ENCODE measurements at places on chromosomes 6 and 20.

DNA sequence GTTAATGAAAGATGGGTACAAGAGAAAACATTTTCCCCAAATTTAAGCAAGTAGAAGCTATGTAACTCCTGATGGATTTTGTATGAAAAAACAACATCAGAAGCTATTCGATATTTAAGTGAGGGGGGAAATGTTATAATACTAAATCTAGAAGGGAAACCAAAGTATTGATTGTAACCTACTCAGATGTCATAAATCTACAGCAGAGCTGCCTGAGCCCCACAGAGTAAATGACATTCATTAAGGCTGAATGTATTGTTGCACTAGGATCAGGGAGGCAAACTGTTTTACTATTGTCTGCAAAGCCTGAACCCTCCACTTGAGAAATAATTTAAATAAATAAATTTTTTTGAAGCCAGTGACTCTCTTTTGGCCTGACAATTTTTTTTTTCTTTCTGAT lies 19.3 kb downstream of the ANKRD6 start:
- DNase-seq: no peak

GRCh38 chr6:6256886-6257285 lies 63.6 kb downstream of the F13A1 start:
- DNase-seq: peak; percentile 61

DNA sequence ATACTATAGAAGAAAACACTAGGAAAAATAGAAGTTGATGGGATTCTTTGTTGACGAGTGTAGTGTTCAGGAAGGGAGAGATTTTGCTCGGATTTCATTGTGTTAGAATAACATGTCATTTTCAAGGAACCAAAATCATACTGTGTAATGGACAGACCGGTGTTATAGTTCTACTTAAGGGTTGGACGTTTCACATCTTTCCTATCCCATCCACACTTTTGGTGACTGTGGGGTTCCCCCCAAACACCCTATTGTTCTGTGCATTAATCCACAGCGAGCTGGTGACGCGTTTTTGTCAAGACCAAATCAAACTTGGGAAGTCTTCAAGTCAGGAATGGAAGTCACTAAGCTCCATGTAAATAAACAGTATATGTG lies 43.3 kb downstream of the TRIM27 start:
- no peak for DNase-seq

DNA sequence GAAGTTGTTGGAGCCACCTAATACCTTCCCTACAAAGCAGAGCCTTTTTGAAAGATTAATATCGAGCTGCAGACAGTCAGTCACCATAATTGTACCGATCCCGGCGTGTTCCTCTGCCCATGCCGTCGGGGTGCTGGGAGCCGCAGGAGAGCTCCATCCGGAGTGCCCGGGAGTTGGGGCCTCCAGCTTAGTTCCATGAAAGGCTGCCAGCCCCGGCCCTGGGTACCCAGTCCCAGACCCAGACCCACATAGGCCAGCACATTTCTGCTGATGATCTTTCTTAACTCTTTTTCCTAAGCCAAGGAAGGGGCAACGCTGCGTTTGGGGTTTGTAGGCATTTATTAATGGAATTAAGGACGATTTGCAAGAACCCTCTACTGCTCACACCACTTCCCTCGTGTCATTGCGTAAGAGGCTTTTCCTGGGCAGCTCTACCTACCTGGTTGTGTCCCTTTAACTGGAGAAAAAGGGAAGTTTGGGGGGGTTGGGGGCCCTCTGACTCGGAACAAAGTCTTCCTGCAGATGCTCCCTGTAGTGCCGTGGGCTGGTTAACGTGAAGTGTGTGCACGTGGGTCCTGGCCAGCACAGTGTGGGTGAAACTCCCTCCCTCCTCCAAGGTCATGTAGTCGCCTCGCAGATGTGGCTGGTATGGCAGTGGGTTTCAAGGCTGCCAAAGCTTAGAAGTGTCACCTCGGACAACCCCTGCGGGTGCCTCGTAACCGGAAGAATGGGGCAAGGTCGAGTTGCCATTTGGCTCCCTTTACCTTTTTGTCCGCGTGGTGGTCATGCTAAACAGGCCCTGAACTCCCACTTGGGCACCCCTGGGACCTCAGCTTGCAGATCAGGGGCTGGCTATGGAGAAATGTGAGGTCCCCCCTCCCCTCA lies 54.3 kb upstream of the APCDD1L start:
- DNase-seq: no peak

- DNase-seq: peak; percentile 90
Measured at GRCh38 chr20:34874094-34874654, 1.5 kb upstream of the GGT7 start.

DNA sequence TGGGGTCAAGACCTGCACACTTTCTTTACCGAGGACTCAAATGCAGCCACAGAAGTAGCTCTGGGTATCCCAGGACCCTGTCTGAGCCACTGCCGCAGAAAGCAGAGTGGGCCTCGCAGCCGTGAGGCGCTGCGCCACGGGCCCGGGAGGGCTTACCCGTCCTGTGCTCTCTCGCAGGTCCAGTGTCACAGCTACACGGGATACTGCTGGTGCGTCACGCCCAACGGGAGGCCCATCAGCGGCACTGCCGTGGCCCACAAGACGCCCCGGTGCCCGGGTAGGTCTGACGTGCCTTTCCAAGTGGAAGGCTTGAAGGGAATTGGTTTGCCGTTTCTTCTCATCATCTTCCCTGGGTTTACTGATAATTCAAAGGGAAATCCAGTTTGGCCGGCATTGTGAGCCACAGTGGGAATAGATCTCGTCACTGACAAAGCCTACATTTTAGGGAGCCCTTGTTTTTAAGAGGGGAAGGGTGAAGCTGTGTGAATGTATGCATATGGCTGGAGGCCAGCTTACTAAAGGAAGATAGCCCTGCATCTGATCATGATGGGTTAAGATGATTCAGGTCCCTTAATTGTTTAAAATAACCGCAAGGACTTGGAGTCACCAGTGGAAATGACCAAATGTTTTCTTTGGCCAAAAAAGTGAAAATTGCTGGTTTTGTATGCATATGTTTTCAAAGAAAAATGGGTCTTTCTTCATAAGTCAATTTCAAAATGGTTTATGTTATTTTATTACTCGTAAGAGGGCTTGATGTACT lies 86.6 kb downstream of the SMOC2 start:
- DNase-seq: no peak

- DNase-seq: no peak
Measured at GRCh38 chr6:129835691-129836090, 25.4 kb downstream of the TMEM244 start.

DNA sequence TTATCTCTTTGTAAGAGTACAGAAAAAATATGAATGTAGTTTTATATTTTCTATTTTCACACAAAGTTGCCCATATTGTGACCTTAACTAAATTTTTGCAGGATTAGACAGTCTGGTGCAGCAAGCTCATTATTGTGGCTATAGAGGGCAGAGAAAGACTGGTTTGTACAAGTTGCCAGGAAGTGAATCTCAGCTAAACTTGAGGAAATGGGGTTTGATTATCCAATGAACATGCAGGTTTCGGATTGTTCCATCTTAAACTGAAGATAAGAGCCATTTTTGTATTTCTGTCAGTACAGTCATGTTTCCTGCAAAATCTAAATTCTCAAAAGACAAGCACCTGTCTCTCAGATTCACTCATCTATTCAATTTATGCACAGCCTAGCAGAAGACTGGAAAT lies 390.9 kb downstream of the MMUT start:
- DNase-seq: no peak

- DNase-seq: no peak
Measured at GRCh38 chr6:169972736-169973135, 221.3 kb downstream of the ERMARD start.
